ENCODE measurements at places on chromosomes 2 and 18.

DNA sequence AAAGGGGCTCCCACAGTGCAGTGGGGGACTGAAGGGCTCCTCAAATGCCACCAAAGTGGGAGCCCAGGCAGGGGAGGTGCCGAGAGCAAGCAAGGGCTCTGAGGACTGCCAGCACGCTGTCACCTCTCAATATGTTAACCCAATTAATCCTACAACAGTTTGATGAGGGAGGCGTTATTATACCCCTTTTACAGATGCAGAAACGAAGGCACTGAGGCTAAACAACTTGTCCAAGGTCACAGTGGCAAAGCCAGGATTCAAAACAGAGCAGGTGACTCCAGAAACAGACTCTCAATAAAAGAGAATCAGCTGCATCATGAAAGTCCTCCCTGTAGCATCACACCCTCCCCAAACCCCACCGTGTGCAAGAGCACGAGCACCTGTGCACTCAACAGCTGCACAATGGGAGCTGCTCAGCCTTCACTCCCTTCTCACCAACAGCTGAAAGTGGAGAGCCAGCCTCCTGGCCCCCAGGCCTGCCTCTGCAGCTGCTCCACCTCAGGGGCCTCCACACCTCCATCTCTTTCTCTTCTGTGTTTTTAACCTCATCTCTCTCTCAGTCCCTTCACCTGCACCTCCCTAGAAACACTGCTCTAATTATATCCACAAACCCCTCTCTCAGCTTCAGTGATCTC is 8.1 kb downstream of the NPC1 start:
- DNase-seq: no peak

DNA sequence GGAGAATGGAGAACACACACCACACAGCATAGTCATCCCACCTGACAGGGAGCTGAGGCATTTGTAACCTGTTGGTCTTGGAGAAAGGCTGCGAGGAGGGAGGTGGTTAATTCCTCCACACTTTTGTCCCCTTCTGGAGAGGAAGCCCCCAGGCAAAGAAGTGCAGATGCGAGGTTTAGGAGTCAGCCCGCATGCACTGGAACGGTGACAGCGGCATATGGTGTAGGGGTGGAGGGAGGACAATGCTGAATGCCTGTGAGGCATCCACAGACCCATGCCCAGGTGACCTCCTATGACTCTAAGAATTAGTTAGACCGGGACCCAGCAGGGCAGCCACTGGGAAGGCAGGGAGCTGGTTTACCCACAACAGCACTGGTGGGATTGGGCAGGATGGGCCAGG is 12.2 kb downstream of the SPATA3 start:
- no peak for DNase-seq

DNA sequence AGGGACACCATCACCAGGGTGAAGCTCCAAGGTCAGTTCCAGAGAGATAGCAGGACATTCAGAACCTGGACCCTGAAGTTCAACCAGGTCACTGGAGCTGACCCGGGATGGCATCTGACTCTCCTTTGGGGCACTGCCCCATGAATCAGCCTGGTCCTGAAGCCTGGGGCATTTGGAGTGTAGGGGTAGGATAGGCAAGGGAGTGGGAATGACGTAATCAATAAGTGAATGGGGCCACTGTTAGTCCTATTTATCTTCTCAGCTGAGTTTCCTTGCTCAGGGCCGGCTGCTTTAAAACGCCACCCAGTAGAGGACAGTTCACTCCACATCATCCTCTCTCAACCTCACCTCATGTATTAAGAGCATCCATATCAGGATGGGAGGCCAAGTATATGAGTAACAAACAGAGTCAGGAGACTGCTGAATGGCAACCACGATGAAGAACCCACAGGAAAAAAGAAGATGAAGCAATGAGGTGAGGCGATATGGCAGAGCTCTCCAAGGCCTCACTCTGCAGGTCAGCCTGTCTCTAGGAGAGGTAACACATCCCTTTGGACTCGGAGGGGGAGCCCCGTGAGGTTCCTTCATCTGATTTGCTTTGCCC is 1.8 kb upstream of the RFX8 start:
- DNase-seq: no peak

GRCh38 chr2:108988796-108989713 is at the start of gene EDAR:
Gene EDAR (minus strand): TSS chr2:108989220. CDS start chr2:108931014, 58,206 bp downstream.
- DNase-seq: no peak

GRCh38 chr18:33946336-33946735 is 278.4 kb downstream of the NOL4 start:
- no peak for DNase-seq

DNA sequence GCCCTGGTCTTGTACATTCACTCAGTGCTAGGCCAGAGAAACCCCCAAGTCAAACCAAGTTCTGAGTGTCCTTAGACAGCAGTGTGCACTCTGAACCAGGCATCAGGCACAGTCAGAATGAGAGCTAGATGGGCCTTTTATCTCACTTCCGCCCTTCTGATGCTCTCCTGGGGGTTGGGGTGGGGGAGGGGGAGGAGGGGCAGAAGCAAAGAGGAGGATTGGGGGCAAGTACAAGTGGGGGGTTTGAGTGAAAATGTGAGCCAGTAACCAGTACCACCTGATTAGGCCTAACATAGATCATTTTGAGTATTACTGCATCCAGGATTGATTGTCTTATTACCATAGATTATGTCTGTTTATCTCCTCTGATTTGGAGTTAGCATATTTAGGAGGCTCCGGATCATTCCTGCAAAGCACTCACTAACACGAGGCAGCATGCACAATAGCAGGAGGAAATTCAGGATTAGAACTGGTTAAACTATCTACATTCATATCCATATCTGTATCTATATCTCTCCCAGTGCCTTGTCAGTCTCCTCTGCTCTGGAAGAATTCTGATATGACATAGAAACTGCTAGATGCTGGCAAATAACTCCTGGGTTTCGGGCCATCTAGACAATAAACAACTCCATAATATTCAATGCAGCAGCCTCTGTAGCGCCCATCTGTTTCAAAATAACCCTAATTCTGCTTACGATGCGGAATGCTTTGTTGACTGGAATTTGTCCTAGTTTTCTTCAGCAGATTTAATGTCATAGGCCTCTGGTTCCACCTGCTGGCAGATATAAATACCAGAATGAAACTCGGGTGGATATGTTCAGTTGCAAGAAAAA is 149.1 kb downstream of the RHBDD1 start:
- DNase-seq: no peak

DNA sequence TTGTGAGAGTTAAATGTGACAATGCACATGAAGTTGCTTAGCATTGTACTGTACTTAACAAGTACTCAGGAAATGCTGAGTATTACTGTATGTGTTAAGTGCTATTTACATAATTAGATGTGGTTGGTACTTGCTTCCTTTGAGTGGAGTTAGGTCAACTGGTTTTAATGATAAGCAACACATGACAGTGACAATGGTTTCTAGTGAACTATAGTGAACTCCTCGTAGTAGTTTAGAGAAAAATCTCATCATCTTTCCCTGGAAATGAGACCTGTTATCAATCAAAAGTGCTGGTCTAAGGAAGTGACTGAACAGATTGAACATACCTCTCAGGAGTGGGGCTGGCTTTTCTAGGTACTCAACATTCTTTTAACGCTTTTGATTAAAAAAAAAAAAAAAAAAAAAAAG is 29.2 kb upstream of the ZDBF2 start:
- DNase-seq: no peak

- DNase-seq: no peak
These were observed 62.7 kb downstream of the ACVR1 start for GRCh38 chr2:157813467-157813866.

DNA sequence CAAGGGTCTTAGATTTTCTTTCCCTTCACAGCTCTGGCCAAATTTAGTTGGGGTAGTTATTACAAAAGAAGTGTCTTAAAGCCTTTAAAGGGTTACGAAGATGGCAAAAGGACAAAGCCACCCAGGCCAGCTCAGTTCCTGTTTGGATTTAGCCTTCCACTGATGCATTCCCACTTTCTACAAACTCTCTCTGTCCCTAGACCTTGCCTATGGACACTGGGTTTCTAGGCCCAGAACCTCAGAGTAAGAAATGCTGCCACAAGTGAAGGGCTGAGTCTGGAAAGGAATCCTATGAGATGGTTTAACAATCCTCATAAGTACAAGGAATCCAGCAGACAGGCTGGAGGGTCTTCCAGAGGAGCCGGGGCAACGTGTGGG is 13.4 kb downstream of the NFE2L2 start:
- no peak for DNase-seq

GRCh38 chr2:127104166-127104660 is 2.7 kb downstream of the BIN1 start:
- DNase-seq: no peak

- no peak for DNase-seq
These were observed 44.2 kb downstream of the MRPS9 start for GRCh38 chr2:105082107-105082506.

GRCh38 chr18:75135158-75135725 is 73.7 kb downstream of the PTGR3 start:
- DNase-seq: no peak

DNA sequence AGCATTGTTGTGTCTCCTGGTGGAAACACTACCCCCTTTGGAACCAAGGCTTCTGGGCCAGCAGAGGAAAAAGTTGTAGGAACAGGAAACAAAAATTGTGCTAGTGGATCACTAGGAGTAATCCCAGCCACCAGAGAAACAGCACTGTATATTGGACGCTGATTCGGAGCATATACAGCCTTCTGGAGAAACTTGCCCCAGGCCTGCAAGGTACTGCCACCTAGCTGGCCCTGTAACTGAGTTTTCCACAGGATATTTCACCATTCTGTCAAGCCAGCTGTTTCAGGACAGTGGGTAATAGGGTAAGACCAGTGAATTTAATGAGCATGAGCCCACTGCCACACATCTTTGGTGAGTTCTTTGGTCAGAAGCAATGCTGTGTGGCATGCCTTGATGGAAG is 25.1 kb upstream of the EMILIN2 start:
- DNase-seq: no peak

- DNase-seq: no peak
These were observed 93.1 kb downstream of the TNFRSF11A start for GRCh38 chr18:62418258-62418657.

- DNase-seq: no peak
These were observed 17.2 kb downstream of the GPC1 start for GRCh38 chr2:240452462-240453256.

GRCh38 chr2:36658277-36658748 is 38.2 kb upstream of the VIT start:
- no peak for DNase-seq

DNA sequence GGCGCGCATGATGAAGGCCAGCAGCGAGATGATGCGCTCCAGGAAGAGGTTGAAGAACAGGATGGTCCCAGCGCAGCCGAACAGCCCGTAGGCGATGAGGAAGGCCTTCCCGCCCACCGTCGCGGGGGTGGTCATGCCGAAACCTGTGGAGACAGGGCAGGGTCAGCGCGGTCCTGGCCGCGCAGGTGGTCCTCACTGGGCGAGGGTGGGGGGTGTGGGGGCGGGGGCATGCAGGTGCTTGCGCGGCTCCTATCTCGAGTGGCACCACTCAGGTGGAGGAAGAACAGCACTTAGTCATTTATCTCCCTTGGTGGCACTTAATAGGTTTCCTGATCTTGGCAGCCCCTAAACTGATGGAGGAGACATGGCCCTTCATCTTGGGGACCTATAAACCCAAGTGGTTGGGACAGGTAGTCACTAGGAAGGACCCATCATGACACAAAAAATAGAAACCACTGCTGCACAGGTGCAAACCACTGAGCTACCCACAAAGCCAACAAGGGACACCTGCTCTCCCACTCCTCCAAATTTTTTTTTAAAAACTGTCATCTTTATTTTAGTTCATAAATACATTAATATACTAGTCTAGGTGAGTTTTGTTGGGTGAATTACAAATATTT is 118.8 kb downstream of the MSH2 start:
- DNase-seq: no peak

- no peak for DNase-seq
These were observed 156.4 kb downstream of the PPP1R1C start for GRCh38 chr2:182142062-182142461.

DNA sequence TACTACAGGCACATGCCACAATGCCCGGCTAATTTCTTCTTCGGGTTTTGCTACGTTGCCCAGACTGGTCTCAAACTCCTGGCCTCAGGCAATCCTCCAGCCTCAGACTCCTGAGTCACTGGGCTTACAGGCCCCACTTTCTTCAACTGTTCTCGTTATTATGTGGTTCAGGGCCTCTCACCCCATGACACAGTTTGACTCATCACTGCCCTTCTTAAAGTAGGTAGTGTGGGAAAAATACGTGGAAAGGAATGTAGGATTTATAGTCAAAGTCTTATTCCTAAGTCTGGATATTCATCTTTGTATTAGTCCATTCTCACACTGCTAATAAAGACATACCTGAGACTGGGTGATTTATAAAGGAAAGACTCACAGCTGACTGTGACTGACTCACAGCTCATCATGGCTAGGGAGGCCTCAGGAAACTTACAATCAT is 19.4 kb downstream of the CENPA start:
- DNase-seq: no peak

GRCh38 chr18:27223526-27224291 is 38.6 kb upstream of the CHST9 start:
- DNase-seq: no peak

DNA sequence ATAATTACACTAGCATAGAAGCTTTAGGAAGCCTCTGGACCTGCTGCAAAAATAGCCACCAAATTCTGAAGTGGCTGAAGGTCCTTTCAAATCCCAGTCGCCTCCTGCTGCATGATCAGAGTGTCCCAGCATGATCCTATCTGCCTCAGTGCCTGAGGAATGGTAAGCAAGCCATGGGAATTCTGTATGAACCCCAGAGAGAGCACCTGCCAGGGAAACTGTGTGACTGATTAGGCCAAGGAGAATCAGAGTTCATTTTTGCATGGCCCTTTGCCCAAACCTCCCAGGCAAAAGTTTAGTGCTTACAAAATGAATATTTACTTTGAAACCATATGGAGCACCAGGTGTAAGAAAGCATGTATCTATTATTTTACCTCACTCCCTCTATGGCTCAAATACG is 221.4 kb downstream of the ARL4C start:
- DNase-seq: no peak

GRCh38 chr2:109558076-109558882 is 55.5 kb downstream of the SEPTIN10 start:
- DNase-seq: no peak

DNA sequence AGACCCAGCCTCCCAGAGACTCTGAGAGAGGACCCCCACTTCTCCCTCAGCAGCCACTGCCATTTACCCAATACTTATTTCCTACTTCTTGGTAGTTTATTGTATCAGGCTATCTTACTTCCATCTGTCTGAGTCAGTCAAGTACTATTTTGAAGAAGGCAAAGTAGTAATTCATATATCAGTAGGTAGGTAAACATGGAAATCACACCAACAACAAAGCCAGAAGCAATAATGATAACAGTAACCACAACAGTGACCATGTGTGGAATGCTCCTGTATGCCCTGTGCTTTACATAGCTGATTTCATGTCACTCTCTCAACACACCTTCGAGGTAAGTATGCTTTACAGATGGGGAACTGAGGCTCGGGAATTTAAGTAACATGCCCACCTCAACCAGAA is 173.0 kb downstream of the BCL11A start:
- DNase-seq: no peak

All from activated B cell treated with CpG ODN at 0.5 μM for 24 hours (primary cell).